ENCODE measurements at places on chromosomes 13 and 19.

DNA sequence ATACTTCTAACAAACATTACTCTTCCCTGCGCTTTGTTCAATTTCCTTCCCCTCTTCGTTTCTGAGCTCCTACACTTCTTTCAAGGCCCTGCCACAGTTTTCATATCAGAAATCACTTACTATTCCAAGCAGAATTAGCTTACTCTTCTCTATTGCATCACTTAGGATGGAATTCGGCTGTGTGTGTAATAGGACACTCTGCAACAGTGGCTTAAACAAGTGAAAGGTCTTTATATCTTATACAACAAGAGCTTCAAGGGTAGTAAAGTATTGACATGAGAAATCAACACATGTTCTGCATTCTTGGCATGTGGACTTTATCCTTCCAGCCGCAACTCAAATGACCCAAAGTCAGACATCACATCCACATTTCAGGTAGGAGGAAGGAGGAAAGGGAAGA is 279.6 kb downstream of the PCDH20 start:
- no peak for DNase-seq

GRCh38 chr13:68078469-68078868 is 848.3 kb upstream of the PCDH9 start:
- no peak for DNase-seq

GRCh38 chr19:45455707-45456499 is 11.9 kb upstream of the FOSB start:
- peak; percentile 94 for DNase-seq

DNA sequence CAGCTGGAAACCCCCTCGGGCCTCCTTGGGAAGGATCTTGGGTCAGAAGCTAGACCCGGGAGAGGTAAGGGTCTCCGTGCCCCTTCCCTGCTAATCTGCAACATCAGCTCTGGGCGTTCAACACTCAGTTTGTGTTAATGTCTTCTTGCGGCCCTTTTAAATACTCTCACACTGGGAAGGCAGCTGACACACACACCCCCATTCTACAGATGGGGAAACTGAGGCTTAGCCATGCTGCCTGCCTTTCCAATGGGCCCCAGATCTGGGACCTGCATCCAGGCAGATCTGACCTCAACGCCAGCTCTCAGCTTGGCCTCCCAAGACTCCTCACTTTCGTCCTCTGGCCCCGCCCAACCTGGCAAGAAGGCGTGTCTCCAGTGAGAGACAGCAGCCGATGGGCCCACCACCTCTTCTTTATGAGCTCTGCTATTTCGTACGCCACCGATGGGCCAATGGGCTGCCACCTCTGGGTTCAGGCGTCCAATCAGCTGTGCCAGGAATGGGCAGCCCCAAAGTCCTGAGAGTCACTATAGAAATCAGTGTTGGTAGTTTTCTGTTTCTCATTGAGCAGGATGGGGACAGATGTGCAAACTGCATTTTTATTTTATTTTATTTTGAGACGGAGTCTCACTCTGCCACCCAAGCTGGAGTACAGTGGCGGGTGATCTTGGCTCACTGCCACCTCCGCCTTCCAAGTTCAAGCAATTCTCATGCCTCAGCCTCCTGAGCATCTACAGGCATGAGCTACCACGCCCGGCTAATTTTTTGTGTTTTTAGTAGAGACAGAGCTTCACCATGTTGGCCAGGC is 43.8 kb downstream of the DNM2 start:
- DNase-seq = no peak

DNA sequence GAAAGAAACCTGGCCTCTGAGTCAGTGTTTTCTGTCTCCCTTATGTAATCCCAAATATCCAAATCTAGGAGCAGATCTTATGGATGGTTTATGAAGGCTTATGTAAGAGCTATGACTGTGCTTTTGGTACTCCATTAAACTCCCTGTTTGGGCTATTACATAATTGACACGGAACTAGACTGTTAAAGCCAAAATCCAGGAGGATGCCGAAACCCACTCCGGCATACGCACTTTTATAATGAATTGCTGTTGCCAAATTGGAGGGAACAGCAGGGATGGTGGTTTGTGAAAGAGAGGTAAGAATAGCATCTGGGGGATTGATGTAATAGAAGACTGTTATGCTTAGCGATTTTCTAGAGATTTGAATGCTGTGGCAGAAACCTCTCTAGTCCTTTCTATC is 2.0 kb downstream of the MTUS2 start:
- DNase-seq = no peak

DNA sequence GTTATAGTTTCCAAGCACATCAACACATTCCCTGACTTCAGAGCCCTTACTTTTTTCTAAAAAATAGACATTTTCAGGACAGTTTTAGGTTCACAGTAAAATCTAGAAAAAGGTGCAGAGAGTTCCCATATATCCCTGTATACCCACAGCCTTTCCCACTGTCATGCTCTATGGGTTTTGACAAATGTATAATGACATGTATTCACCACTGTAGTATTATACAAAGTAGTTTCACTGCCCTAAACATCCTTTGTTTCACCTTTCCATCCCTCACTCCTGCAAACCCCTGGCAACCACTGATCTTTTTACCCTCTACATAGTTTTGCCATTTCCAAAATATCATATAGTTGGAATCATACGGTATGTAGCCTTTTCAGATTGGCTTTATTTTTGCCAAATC is 15.6 kb downstream of the NAA16 start:
- no peak for DNase-seq

DNA sequence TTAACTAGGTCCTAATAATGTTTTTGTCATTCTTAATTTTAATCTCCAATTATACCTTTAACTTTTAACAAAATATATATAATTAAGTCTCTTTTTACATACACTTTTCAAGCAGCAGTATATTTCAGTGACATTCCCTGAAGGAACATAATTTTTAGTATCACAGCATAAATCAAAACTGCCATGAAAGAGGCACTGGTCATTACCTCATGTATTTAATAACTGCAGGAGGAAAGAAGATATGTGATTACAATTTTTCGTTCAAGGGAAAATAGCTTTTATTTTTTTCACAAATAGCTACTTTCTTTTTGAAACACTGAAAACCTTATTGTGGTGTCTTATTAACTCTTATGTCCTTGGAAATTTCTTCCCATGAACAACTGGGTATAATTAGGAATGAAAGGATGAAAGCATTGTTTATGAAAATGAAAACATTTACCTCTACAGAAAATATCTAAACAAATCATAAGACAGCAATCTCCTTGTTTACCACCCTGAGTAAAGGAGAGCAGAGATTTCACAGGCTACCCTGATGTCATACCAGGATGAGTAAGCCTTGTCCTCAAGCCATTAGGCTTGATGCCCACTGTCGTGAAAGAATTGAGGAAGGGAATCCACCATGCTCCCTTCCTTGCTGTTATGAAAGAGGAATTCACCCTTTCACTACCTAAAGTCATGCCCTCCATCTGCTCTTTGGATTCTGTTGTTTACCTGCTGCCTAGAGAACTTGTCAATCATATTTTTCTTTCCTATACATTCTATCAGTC is 877.2 kb upstream of the PCDH20 start:
- no peak for DNase-seq

DNA sequence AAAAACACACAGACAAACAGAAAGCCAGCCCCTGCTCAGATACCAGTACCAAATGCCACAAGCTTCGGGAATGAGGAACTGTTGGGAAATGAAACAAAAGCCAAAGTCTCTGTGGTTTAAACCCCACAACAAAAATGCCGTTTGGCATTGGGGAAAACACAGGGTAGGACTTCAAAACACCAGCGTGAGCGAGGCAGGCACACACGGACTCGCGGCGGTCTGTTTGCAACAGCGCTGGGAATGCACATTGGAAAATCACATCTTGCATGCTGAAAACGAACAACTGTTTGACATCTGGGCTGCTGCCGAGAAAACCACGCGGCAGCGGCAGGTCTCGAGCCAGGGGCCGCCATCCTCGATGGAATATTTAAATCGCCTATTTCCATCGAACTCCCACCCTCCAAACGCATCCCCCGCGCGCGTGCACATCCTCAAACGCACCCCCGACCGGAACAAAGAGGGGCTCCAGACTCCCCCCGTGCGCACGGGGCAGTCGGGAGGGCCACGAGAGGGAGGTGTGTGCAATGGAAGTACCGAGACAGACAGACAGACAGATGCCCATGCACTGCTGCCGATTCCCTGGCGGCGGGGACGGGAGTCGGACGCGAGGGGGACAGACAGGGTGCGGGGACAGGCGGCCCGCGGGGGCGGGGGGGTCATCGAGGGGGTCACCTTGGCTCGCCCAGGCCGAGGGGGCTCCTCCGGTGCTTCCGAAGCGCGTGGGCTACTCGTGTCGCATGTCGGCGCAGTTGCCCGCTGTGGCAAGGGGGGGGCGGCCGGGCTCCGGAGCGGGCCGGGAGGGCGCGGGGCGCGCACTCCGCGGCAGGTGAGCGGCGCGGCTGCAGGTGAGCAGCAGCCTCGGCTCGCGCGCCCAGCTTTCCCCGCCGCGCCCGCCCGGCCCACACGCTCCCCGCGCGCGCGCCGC is at the start of gene GPR12:
Gene GPR12, minus strand, starts transcription at position 880 of the 925 bp plus-strand sequence. CDS start 959 bp downstream, outside the sequence.
- peak; percentile 79 for DNase-seq

GRCh38 chr19:2060884-2061494 is 9.9 kb upstream of the MKNK2 start:
- peak; percentile 47 for DNase-seq

DNA sequence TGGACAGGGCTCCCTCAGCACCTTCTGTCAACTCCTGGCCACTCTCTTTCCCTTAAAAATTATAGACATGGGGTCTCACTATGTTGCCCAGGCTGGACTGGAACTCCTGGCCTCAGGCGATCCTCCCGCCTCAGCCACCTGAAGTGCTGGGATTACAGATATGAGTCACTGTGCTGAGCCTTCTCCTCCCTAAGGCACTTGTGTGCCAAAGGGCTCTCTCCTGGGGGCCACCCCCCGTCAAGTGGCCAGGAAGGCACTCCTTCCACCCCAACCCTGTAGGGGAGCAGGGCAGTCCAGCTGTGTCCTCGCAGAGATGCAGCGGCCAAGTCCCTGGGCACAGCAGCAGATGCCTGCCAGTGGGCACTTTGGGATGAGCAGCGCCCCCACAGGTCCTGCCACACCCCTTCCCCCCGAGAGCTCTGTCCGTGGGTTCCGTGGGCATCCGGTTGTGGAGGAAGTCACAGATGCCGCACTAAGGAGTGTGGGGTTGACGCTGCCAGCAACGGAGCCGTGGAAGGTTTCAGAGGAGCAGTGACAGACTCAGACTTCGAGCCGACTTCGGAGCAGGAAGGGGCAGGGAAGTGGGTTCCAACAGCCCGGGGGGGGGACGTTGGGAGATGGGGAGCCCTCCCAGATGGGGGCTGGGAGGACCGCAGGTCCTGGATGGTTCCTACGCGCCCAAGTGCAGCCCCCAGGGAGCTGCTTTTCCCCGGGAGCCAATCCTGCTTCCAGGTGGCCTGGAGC is 3.3 kb upstream of the UQCR11 start:
- DNase-seq = no peak

- no peak for DNase-seq
Measured at GRCh38 chr13:58087566-58087965, 456.0 kb downstream of the PCDH17 start.

DNA sequence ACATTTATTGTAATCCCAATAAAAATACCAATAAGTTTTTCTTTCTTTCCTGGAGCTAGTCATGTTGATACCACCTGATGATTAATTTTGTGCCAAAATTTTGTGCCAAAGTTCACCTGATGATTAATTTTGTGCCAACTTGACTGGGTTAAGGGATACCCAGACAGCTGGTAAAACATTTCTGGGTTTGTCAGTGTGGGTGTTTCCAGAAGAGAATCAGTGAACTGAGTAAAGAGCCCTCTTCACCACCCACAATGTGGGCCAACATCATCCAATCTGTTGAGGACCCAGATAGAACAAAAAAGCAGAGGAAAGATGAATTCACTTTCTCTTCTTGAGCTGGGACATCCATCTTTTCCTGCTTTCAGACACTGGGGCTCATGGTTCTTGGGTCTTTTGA is 292.9 kb downstream of the LMO7 start:
- no peak for DNase-seq

DNA sequence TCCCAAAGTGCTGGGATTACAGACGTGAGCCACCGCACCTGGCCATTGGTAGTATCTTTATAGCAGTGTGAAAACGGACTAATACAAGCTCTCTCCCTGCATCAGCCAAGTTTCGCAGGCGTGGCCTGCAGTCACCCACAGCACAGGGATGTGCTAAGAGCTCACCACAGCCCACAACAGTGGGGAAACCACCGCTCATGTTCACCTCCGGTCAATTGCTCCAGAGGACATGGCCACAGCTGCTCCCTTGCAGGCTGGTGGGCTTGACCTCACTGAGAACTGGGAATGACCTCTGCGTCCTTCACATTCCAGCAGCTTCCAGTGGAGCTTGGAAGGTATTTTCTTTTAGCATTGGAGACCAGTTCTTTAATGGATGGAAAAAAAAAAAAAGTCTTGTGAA is 156.4 kb downstream of the KCTD15 start:
- no peak for DNase-seq

DNA sequence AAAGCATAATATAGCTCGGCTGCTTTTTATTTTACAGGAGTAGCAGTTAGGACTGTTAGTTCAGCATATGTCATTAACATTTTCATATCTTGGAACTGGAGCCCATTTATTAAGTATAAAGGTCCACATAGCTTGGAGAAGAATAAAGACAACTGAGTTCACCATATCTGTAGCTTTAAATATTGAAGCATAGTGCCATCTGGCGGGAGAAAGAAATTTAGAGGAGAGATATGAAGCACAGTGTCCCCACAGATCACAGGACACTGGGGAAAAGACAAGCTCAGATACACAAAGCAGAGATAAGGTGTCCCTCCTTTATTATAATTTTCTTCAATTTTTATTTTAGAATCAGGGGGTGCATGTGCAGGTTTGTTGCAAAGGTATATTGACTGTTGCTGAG is 104.7 kb upstream of the FREM2 start:
- peak; percentile 1 for DNase-seq

DNA sequence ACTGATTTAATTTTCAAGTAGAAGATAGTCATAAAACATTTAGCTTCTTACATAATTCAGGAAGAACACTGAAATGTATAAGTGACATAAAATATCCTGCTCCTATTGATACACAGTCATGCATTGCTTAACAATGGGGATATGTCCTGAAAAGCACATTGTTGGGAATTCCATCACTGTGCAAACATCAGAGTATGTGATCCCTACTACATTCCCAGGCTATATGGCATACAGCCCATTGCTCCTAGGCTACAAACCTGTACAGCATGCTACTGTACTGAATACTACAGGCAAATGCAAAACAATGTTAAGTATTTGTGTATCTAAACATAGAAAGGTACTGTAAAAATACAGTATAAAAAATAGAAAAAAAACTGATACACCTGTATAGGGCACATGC is 723.9 kb upstream of the ARGLU1 start:
- no peak for DNase-seq

GRCh38 chr13:60260440-60260839 is 96.7 kb upstream of the DIAPH3 start:
- DNase-seq = no peak

GRCh38 chr13:29227576-29227975 is 367.9 kb downstream of the SLC7A1 start:
- DNase-seq = no peak

- no peak for DNase-seq
Measured at GRCh38 chr13:22064854-22065620, 394.2 kb downstream of the FGF9 start.
